MG63 (cell line): ENCODE measurements at places on chromosomes 7 and 10.

DNA sequence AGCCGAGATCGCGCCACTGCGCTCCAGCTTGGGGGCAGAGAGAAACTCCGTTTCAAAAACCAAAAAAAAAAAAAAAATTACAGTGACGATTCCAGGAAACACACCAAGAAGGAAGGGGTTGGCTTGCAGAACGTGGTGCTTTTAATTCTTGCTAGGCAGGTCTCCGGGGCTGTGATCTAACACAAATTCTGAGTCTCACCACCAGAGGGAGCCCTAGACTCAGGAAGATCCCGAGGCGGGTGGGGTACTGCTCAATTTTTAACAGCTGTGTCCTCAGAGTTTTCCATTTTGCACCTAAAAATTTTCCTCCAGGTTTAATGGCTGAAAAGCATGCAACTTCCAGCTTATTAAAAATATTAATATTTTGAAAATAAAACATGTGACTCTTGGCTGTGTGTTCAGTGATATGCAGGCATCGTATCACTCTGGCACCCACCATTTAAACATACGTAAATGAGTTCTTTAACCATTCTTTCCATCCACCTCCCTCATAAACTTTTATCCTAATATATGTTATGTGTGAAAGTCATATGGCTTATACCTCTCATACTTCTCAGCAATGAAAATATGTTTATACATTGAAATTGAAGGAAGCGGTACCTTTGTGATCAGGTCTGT is 26.5 kb upstream of the NUB1 start:
- peak; percentile 41 for DNase-seq

DNA sequence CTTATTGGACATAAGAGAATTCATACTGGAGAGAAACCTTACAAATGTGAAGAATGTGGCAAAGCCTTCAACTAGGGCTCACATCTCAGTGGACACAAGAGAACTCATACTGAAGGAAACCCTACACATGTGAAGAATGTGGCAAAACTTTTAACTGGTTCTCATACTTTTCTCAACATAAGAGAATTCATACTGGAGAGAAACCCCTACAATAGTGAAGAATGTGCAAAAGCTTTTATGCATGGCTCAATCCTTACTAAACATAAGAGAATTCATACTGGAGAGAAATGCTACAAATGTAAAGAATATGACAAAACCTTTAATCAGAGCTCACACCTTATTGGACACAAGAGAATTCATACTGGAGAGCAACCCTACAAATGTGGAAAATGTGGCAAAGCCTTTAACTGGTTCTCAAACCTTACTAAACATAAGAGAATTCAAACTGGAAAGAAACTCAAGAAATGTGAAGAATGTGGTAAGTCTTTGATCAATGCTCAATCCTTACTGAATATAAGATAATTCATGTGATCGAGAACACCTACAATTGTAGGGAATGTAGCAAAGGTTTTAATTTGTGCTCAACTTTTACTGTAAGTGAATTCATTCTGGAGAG is 121.8 kb upstream of the ZNF722 start:
- DNase-seq = no peak

GRCh38 chr10:118922226-118922625 is 107.3 kb upstream of the NANOS1 start:
- DNase-seq = no peak

DNA sequence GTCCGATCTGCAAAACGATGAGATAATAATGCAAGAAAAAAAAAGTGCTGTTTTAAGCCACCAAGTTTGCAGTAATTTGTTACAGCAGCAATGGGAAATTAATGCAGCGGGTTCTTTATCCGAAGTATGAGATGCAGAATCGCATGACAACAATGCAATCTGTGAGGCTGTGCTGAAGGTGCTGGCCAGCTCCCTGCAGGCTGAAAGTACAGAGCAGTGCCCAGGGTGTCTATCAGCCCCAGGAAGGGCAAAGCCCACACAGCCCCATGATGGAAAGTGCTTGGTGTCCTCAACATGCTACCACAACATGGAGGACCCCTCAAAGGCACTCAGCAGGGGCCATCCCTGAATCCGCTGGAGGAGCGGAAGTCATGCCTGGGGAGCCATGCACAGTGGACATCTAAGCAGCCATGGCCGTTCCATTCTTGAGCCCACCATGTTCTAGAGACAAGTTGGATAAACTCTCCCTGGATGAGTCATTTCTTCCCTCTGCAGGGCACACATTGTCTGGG is 199.5 kb upstream of the PFKP start:
- DNase-seq = no peak

DNA sequence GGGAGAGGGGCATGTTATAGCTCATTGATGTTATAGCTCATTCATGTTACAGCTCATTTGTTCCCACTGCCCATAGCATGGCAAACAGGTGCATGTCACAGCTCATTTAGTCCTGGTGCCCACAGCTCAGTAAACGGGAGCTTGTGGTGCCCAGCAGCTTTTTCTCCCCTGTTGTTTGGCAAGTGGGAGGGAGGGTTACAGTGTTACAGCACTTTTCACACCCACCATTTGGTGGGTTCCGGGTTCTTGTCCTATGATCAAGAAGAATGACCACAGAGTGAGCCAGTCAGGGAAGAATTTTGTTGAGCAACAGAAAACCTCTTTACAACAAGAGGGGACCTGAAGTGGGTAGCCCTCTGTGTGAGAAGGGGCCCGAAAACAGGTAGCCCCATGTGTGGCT is 162.8 kb upstream of the CSTF2T start:
- DNase-seq = no peak

GRCh38 chr10:122164023-122164601 is 107.0 kb upstream of the BTBD16 start:
- DNase-seq = no peak

DNA sequence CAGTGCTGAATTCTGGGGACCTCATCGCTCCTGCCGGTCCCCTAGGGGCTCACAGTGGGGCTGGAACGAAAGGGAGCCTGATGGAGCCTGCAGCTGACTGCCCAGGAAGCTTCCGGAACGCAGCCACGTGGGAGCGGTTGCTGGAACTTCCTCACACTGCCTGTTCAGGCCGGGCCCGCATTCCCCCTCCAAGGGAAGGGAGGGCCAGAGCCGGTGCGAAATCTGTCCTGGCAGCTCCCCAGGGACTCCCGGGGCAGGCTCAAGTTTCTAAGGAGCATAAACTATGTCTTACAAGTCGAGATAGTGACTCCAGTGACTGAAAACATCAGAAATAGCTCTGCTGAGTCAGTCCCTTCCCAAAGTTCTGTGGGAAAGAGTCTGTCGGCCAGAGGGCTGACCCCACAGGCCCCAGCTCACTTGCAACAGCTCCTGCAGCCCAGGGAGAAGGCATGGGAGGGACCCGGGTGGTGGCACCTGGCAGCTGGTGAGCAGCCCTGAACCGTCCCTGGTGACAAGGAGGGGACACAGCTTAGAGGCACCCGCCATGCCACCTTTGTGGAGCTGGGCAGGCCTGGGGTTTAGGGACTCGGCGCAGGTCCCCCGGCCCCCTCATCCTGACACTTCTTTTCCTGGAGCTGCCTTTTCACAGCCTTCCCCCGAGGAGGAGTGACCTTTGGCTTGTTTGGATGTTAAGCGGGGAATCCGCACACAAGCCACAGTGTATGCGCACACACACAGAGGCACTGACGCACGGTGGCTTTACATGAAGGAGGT is 47.6 kb downstream of the PDGFA start:
- peak; percentile 35 for DNase-seq

DNA sequence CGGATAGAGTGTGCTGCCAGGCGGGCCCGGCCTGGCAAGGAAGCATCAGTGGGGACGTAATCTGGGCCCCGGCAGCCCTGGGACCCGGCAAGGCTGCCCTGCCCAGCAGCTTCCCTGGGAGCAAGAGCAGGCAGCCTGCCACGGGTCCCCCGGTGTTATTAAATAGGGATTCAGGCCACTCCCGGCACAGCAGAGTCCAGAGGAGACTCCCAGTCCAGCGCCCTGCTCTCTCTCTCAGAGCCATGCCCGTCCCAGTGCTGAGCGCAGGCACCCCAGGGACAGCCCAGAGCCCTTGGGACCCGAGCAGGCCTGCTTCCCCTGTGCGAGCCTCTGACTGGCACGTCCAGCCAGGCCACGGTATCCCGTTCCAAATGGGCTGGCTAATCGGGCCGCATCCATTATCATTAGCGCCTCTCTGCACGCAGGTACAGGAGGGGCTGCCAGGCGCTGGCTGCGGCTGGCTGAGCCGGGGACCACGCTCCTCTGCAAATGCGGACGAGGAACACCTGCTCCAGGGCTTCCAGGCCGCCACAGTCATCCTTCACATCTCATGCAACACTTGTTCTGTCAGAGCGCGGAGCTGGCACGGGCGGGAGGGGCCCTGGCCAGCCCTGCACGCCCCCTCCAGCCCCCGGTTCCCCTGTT is 344.2 kb upstream of the MKI67 start:
- no peak for DNase-seq

DNA sequence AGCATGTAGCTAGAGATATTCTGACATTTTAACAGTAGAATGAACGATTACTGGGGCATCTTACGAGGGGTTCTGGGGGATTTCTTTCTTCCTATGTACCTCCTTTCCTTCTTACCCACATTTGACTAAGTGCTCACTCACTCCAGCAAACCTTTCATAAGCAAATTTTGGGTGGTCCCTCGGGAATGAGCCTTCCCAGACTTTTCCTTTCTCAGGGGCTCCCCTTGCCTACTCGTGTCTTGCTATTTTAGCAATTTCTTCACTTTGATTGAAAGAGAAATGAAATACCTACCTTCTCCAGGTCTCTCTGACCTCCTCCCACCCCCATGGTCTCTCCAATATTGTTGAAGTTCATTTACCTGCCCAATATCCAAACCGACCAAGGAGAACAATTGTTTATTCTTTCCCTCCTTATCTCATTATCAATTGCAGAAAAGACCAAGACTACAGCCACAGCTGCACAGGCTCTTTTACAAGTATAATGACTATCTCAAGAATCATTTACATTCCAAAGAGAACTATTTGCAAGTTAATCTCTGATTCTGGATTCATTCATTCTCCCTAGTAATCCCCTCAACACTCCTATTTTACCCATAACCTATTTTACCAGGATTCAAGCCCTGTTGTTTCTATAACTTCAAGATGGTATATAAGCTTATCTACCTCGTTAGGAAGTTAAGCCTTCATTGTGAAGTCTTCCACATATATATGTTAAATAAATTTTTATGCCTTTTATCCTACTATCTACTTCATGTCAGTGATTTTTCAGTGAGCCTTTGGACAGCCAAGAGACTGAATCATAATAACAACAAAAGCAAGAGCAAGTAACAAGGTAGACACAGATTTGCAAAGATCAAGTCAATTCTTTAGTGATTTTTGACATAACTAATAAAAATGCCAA is 480.6 kb downstream of the IPMK start:
- DNase-seq = no peak

GRCh38 chr10:78281627-78282026 is 248.0 kb downstream of the RPS24 start:
- no peak for DNase-seq

DNA sequence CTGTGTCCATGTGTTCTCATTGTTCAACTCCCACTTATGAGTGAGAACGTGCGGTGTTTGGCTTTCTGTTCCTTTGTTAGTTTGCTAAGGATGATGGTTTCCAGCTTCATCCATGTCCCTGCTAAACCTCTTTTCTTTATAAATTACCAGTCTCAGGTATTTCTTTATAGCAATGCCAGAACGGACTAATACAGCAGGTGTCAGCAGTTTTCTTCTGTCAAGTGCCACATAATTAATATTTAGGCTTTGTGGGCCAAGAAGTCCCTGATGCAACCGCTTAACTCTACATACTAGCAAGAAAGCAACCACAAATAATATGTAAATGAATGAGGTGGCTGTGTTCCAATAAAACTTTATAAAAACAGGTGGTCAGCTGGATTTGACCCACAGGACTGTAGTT is 26.3 kb upstream of the C1QL3 start:
- DNase-seq = no peak
